ENCODE measurements at places on chromosomes 5 and 9.

- DNase-seq, result peak; percentile 9
Measured at GRCh38 chr5:6370580-6370979, 7.8 kb downstream of the MED10 start.

- no peak for DNase-seq
Measured at GRCh38 chr5:142319105-142319504, 5.7 kb downstream of the SPRY4 start.

- DNase-seq, result no peak
Measured at GRCh38 chr9:71920456-71921189, 9.2 kb downstream of the C9orf85 start.

GRCh38 chr5:172104021-172104420 is 84.0 kb downstream of the STK10 start:
- no peak for DNase-seq

GRCh38 chr5:128537221-128537999 is 635 bp downstream of the FBN2 start:
- DNase-seq, result no peak

- no peak for DNase-seq
Measured at GRCh38 chr9:91405343-91406077, 18.1 kb downstream of the NFIL3 start.

DNA sequence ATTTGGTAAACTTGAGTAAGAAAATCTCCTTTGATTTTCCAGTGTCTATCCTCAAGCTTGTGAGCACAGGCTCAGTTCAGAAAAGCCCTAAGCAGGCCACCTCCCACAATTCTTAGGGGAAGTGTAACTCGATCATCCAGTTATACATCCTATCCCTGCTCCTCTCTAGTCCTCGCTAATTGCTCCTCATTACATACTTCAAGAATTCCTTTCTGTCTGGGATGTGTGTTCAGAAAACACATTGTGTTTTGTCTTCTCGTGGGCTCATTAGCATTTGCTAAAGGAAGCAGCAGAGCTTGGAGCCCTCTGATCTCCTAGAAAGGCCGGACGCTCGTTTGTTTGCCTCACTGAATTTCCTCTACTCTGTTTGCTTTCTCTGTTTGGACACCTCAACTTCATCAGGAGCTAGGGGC is 268.2 kb upstream of the RFX3 start:
- no peak for DNase-seq

DNA sequence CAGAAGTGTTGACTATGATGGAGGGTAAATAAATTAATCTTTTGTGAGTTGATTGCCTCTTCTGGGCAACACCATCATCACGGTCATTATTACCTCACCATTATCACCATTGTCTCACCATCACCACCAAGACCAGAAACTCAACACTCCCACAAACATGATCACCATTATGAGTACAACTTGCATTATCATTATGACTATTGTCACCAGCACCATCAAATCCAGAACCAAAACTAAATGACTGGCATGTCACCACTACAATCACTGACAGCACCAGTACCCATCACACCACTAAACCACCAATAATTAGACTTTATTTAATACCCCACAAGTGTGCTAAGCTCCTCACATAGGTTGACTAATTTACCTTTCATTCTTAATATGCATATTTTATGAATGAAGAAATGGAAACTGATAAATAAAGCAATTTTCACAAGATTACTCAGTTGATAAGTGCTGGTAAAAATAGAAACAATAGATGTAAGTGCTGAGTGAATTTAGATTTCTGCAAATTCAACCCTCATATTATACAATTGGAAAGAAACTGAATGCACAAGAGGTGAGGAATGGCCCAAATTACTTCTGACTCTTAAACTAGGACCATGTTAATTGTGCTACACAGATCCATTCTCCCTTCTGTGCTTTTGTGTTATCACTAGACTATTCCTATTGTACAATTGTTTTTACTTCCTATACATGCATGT is 517.8 kb upstream of the PAPPA start:
- no peak for DNase-seq

DNA sequence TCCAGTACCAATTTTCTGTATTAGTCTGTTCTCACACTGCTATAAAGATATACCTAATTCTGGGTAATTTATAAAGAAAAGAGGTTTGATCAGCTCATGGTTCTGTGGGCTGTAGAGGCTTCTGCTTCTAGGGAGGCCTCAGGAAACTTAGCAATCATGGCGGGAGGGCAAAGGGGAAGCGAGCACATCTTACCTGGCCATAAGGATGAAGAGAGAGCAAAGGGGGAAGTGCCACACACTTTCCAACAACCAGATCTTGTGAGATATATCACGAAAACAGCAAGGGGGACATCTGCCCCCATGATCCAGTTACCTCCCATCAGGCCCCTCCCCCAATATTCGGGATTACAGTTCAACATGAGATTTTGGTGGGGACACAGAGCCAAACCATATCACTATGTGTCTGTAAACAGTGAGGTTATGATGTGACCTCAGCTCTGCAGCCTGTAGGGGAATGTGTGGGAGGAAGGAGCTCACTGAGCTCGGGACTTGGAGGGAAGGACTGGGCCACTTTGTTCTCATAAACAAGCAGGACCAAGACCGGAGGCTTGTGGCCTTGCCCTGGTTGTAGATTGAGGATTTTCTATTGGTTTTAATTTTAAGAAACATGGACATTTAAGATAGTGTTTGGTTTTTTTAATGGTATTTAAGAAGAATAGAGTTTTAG is 85.2 kb downstream of the EHMT1 start:
- no peak for DNase-seq

DNA sequence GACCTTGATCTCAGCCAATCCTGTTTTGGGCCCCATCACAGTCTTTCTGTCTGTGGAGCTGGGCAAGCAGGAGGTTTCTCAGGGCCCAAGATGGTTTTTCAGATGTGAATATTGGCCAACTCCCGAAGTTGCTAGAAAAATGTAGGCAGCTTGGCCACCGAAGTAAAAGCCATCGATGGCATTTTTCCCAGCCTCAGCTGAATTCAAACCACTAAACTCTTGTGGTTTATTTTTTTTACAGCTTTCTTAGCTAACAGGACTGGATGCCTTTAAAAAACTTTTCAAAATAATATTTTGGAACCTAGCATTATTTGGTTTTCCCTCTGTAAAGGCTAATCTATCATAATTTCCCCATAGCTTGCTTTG is 102.5 kb upstream of the ERCC6L2 start:
- no peak for DNase-seq

- DNase-seq, result no peak
Measured at GRCh38 chr9:135485385-135485784, 5.8 kb downstream of the PPP1R26 start.

DNA sequence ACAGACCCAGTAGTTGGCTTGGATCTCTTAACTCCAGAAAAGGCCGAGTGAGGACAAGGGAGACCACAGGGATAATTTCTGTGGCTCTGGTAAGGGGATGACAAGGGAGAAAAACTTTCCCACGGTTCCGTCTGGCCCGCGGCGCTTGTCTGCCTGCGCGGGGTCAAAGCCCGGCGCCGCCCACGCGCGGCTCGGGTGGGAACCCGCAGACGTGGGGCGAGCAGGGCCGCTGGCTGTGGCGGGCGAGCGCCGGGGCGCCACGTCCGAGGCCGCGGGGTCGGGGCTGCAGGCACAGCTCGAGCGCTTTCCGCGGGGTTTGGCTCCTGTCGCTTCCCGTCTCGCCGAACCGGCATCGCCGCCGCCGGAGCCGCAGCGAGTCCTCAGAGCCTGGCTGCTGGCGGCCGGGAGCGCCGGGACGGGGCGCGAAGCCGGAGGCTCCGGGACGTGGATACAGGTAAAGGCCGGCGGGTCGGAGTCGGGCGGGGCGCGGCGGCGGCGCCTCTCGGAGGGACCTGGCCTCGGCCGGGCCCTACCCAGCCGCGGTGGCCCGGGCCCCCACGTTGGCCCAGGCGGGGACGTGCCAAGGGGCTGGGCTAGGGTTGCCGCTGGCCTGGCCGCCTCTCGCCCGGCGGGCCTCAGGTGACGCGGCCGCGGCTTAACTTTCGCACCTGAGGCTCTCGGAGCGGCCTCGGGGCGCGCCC is at the start of gene RNF180:
TSS of gene RNF180 (plus strand) at position 344 of the 701 bp plus-strand sequence. CDS start 34,965 bp downstream, outside the sequence.
- DNase-seq, result no peak

DNA sequence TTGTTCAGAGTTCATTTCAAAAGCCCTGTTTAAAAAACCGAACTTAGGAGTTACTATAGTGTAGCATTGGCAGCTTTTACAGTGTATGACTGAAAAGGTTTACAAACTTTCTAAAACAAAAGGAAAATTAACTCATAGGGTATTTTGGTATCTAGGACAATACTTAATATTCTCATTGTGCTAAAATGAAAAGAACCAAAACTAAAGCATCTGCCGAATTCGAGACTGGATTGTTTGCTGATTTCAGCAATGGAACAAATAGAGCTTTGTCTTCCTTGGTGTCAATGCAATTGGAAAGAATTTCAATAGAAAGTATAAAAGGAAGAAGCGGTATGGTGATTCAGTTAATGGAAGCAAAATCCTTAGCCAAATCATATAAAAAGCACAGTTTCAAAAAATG is 254.1 kb downstream of the SLF1 start:
- DNase-seq, result no peak

GRCh38 chr9:126216826-126217225 is 109.8 kb upstream of the MVB12B start:
- DNase-seq, result no peak

- DNase-seq, result no peak
Measured at GRCh38 chr9:86795047-86795442, 152.3 kb downstream of the GAS1 start.

DNA sequence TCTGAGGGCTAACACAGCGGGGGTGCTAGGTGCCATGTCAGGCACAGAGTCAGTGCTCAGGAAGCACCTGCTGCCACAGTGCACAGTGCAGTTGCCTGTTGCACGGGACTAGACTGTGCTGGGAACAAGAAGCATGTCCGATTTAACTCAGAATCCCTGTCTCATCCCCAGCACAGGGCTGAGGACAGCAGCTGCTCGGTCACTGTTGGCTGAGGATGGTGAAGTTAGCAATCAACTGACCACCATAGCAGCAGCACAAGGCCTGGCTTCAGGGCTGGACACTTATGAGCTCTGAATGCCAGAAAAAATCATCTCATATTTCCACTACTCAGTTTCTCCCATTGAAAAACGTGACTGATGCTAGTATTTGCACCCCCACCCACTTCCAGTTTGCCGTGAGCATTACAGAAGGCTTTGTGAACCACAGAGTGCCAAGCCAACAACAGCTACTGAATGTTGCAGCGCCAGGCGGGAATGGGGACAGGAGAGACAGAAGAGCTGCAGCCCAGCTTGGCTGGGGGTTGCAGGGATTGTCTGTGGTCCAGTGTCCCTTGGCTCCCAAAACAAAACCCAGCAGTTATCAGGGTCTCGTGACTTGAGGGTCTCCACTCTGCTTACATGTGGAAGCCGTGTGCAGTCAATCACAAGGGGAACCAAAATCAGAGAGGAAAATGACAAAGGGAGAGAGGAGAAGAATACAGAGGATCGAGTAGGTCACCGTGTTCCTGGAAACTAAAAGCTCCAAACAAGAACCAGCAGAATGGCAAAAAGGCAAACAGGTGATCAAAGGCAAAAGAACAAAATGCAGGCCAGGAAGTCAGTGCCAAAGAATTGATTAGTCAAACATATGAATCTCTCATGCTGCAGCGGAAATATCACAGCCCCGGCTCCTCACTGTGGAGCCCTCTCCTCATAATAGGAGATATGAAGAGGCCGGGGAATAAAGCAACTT is 155.6 kb downstream of the CRB2 start:
- DNase-seq, result no peak

- DNase-seq, result no peak
Measured at GRCh38 chr9:87152256-87152655, 204.9 kb upstream of the GAS1 start.

DNA sequence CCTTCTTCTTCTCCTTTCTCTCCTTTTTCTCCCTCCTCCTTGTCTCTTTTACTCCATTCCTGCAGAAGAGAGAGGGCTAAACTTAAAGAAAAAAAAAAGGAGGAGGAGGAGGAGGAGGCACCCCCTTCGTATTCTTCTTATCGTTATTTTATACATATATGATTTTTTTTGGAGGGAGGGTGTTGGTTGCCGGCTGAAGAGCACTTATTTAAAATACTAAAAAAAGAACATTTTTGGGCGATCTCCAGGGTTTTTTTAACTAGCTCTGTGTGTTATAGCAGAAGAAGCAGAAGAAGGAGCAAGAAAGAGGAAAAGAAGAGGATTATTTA is 381 bp downstream of the NR2F1 start:
- DNase-seq, result no peak

GRCh38 chr5:132495667-132496190 is 5.2 kb upstream of the IRF1 start:
- peak; percentile 82 for DNase-seq

- peak; percentile 22 for DNase-seq
Measured at GRCh38 chr5:164013077-164013670, 507.8 kb downstream of the MAT2B start.

- DNase-seq, result no peak
Measured at GRCh38 chr9:79896390-79896980, 324.7 kb downstream of the TLE4 start.

GRCh38 chr5:95317085-95317484 is 32.2 kb upstream of the MCTP1 start:
- no peak for DNase-seq

- DNase-seq, result no peak
Measured at GRCh38 chr5:53785924-53786323, 225.5 kb downstream of the NDUFS4 start.

DNA sequence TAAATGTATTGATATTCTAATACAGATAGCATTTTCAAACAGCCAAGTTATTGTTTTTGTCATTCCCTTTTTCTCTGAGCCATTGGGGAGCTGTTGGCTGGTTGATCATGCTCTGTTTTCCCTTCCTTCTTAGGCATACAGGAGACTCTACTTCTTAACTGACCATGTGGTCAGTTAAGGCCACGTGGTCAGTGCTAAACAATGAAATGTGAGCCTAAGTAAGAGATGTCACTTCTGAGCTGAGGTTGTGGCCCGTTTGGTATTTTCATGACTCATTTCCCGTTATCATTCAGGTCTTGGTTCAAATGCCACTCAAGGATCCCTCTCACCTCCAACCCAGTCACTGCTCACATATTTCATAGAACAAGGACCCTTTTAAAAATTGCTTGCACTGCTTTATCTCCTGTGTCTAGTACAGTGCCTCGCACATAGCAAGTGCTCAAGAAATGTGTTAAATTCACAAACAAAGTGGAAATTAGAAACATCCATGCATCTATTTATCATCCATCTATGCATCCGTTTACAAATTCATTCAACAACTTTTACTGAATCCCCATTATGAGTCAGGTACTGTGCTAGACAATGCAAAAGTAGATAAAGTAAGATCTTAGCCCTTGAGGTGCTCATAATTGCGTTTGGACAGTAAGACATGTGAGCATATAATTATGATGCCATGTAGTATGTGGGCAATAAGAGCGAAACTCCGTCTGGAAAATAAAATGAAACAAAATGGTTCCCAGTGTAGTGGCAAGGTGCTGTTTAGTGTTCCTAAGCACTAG is 50.7 kb downstream of the ARRDC3 start:
- DNase-seq, result peak; percentile 50

DNA sequence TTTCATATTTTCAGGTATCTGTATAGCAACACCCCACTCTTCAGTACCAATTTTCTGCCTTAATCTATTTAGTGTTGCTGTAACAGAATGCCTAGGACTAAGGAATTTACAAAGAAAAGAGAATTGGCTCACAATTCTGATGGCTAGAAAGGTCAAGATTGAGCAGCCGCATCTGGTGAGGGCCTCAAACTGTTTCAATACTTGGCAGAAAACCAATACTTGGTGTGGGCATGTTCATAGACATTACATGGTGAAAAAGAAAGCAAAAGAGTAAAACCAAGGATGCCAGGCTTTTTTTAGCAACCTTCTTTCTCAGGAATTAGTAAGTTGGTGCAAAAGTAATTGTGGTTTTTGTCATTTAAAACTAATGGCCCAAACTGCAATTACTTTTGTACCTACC is 1041.1 kb upstream of the CDH6 start:
- DNase-seq, result no peak
